Stimulated activated CD4-positive, alpha-beta T cell treated with anti-CD3 and anti-CD28 coated beads, TNF-alpha, amount 100 ng/mL, for 4 hours (primary cell): ENCODE measurements at places on chromosomes 2 and 18.

DNA sequence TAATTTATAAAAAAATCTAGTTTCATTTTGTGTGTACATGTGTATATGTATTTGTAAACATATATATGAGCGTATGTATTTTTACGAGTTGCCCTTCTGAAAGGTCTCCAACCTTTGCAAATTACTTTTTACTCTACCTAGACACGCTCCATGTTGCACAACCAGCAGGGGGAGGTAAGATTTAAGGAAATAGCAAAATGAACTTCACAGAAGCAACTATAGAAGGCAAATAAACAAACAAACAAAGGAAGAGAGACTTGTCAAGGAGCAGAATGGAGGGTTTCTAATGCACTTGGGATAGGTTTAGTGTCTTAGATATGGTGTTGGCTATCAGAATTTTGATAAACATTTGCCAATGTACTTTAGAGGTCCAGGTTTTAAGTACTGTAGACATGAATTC lies 820.5 kb upstream of the POU3F3 start:
- DNase-seq: no peak

GRCh38 chr2:120873958-120874887 lies 138.6 kb downstream of the GLI2 start:
- no peak for DNase-seq

DNA sequence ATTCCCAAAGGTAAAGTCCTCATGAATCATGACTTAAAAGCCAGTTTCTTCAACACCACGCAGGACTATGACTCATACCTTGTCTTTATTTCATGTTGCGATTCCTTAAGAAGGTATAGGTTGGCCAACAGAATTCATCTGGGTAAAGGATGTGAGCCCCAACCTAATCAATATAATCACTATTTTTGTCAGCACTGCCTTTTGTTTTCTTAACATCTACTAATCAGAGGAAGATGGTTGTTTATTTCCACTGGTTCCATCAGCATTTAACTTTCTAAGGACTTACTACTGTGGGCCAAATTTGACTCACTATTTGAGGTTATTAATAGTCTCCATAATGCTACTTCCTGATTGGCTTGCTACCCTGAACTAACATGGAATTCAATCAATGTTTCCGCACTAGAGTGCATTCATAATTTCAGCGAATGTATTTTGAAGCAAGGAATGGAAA lies 78.6 kb downstream of the SCG2 start:
- no peak for DNase-seq

DNA sequence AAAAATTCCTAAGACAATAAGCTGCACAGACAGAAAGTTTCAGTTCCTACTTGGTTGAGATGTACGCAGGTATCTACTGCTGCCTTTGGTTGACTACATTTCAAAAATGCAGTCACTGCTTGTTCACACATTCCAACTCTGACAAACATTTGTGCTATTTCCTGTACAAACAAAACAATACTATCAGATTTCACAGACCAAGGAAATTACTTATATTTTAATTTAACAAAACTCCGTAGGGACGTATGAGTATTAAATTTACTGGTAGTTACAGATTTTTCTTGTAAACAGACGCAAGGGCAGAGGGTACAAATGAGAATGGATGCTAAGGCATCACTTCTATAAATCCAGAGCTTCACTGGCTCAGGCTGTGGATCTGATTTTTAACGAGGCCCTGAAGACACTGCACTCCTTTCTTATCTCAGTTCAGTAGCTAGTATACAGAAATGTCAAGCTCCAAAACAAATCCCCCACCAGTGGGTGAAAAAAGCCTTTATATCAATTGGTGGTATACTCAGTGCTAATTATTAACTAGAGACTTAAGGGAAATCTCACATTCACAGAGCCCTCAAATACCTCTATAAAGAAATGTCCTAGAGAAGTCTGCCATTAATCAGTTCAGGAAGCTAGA lies 31.7 kb upstream of the TTC32 start:
- no peak for DNase-seq

- DNase-seq: no peak
Measured at GRCh38 chr2:79512442-79513401, at the start of gene CTNNA2. Gene CTNNA2, plus strand, starts transcription at chr2:79513051.

- peak; percentile 97 for DNase-seq
Measured at GRCh38 chr2:63840785-63841253, 877 bp upstream of the UGP2 start.

DNA sequence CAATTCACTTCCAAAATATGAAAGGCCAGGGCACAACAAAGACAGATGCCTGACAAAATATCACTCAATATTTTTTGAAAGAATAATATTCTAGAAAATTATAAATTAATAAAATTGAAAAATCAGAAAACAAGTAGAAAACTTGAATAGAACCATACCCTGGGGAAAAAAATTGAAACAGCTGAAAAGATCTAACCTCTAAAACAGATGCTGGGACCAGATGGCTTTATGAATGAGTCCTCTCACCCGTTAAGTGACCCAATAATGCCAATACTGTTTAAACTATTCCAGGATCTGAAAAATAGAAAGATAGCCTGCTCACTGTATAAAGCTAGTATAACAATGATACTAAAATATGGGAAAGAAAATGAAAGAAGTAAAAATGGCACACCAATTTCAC lies 322.3 kb upstream of the VWC2L start:
- DNase-seq: no peak

GRCh38 chr2:181715033-181715630 lies 34.8 kb upstream of the NEUROD1 start:
- DNase-seq: peak; percentile 32

- DNase-seq: no peak
Measured at GRCh38 chr18:79058007-79058406, 11.2 kb upstream of the ATP9B start.

DNA sequence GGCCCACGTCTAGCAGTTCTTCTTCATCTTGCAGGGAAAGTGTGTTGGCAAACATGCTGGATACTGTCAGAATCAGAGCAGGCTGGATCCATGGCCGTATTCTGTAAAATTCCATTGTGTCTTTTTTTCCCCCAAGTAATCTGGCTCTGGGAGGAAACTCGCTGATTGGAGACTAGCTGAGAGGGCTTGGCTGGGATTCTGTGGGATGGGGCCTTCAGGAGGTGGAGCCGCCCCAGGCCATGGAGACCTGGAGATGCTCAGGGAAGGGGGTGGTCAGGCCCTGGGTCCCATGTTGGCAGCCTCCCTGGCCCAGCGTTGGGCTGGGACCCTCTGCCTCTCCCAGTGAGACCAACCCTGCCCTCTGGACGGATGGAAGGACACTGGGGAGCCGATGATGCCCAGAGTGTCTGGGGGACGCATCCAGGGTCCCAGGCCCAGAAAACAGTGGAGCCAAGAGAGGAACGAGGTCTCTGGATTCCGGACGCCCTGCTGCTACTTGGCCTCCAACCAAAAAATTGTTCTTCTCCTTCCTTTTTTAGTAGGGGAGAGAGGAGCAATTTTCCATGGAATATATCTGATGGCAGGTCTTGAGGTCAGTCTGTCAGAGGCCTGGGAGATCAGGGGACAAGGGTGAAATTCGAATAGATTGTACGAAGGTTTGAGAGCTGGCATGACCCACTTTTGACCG lies 114.5 kb downstream of the AGAP1 start:
- no peak for DNase-seq

DNA sequence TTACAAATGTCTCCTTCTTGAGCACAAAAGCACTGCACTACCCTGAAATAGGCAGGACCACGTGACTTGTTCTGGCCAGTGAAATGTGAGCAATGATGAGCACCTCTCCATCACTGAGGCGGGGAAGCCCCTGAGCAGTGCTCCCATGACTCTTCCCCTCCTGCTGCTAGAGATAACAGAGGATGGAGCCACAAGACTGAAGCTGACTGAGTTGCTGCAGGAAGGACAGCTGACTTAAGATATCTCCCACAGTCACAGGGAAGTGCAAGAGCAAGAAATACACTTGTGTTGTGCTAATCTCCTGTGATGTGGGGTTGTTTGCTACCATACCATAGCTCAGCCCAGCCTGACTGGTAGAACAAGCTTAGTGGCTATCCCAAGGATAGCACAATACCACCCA lies 38.7 kb downstream of the STK39 start:
- DNase-seq: no peak

- DNase-seq: no peak
Measured at GRCh38 chr2:126913329-126913728, 14.6 kb downstream of the TEX51 start.

GRCh38 chr2:45439788-45440773 lies 171.0 kb downstream of the SRBD1 start:
- DNase-seq: no peak

GRCh38 chr2:177625744-177626650 lies 233.4 kb downstream of the AGPS start:
- no peak for DNase-seq

DNA sequence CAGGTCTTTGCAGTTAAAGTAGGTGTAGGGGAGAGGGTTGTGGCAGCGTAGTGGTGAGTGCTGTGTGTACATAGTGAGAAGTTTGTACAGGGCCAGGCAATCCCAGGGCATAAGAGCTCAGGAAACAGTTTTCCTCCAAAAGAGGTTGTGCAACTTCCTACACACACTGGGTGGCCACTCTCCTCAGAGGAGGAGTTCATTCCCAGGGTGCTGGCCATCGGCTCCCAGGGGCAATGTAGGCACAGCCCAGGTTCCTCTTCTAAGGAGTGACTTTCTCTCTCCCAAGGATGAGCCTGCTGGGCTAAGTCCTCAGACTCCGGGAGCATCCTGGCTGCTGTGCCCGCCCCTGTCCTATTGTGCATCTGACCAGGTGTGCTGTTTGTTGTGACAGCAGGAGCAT lies 3.0 kb downstream of the ACOXL start:
- DNase-seq: no peak

GRCh38 chr2:226001716-226002115 lies 602.2 kb downstream of the NYAP2 start:
- DNase-seq: no peak

DNA sequence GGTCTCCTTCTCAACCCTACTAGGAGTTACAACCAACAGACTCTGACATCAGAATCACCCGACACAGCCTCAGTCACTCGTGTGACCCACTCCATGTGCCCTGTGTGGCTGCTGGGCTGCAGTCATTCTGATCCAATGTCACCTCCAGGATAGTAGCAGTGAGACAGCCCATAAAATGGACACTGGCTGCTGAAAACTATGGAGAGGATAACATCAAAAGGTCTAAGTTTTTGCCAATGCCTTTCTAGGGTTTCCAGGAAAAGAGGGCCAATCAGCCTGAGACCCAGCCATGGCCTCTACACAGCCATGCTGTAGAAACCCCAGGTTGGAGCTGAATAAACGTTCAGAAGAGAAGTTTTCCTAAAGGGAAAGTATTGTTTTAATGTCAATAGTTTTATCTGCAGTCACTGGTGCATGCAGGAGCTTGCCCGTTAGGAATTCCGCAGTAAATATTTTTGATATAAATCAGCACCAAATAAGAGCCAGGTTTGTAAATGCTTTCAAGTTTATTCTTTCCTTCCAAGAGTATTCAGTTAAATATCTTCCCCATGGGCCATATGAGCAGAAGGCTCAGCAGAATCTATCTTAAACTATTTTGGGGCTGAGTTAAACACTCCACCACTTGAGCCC lies 92.2 kb upstream of the PID1 start:
- DNase-seq: no peak

DNA sequence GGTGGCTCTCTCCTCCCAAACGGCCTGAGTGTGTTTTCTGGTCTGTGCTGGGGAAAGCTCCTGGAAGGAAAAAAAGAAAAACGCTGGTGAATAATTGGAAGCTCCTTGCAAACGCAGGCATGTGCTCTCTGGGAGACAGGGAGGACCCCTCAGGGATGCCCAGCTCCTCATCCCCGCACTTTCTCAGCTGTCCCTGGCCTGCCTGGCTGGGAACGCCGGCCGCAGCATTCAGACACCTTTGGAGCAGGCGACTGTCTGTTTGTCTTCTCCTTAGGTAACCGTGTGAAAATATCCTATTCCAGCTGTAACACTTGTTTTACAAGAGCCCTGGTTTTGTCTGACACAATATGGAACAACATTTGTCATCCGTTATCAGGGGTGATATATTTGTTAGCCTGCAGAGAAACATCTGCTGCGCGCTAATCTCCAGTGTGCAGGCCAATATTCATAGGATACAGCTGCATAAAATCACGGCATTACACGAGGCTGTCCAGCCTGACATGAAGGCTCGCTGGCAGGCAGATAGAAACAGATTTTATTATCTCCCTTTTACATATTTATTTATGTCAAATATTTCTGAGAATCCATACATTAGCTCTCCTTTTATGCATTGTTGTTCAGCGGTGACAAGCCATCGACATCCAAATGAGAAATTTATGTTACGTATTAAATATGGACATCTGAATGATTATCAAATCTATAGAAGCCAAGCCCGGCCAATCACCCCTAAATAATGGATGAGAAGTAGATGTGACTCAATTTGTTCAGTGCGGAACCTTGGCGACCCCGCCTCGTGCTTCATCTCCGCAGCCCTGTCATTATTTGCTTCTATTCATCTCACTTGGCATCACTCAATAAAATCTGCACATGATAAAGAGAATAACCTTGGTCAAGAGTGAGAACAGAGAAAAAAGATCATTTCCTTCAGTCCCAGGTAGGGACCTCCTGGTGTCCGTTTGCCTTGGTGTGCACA lies 675.1 kb upstream of the SALL3 start:
- DNase-seq: no peak

DNA sequence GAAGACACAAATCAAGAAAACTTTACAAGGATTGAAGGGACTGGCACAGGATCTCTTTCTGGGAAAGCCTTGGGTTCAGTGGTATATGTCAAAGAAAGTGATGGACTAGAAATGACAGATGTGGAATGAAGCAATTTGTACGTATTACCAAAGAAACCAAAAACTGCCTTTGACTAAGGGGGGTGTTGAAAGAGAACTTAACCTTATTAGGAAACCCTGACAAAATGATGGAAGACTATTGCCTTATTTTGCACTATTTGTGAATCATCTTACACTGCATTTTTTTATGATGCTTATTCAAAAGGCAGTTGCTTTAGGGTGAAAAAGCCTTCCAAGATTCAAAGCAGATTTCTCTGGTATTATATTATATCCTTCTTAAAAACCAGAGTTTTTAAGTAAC lies 4.0 kb downstream of the TSGA10 start:
- no peak for DNase-seq

GRCh38 chr2:120685066-120685973 lies 50.3 kb upstream of the GLI2 start:
- DNase-seq: no peak

GRCh38 chr2:171578127-171578803 lies 56.0 kb downstream of the CYBRD1 start:
- no peak for DNase-seq

- DNase-seq: no peak
Measured at GRCh38 chr2:58756336-58756735, 515.2 kb upstream of the FANCL start.

DNA sequence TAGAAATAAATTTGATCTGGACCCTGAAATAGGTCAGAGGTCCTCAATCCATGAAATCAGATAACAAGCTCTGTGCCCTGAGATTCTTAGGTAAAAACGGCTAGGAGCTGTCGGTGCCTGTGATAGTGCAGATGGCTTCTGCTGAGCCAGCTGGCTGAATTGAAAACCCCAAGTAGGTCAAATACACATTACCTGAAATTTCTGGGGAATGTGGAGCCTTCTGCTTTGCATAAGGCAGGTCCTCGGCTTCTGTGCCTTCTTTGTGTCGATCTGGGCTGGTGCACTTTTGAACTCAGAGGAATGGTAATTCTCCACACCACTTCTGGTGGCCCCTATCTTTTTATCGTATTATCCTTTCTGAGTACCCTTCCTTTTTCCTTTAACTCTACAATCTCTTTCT lies 66.6 kb downstream of the CNTNAP5 start:
- DNase-seq: no peak
